ENCODE measurements at places on chromosomes 1 and 21.
A peak's percentile ranks its signal among the peaks of the same experiment; 100 is the strongest.

DNA sequence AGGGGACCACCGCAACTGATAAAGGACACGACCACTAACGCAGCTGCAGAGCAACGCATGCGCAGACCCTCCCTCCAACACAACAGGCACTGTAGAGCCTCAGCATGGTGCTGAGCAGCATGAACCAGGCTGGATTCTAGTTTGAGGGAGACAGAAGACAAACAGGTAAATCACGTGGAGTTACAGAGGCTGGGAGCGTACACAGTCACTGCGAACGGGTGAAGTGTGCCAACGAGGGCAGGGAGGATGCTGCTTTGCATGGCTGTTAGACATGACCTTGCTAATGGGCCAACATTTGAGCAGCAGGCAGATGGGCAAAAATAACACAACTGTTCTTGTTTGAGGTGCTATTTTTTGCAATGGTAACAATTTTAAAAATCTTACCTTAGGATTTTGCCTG, 55.2 kb upstream of the NADK start:
- DNase-seq = no peak

DNA sequence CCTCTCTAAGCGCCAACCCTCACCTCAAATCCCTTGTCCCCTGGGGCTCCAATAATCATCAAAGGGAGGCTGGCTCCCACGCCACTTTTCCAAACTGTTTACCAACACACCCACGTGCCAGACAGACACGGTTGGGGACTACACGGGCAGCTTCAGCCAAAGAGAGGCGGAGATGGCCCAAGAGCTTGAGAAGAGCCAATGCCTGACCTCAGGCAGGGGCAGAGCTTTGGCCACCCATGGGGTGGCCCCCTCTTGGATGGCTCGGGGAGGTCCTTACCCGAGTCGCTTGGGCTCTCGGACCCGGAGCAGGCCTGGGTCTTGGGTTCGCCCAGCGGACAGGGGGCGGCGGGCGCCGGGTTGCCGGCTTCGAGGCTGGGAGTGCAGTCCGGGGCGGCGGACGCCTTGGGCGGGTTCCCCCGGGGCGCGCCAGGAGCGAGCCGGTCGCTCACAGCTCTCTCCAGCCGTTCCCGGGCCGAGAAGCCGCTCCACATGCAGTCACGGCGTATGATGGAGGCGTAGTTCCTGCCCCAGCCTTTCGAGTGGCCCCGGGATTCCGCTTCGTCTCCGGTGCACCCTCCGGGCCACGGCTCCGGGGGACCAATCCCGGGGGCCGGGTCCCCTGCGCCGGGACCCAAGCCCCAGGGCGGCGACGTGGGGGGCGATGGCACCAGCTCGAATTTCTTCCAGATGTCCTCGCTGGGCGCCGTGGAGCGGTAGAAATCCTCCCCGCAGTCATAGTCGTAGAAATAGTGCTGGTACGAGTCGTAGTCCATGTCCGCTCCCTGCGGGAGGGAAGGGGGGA, 854 bp downstream of the MYCL start:
- DNase-seq = no peak

DNA sequence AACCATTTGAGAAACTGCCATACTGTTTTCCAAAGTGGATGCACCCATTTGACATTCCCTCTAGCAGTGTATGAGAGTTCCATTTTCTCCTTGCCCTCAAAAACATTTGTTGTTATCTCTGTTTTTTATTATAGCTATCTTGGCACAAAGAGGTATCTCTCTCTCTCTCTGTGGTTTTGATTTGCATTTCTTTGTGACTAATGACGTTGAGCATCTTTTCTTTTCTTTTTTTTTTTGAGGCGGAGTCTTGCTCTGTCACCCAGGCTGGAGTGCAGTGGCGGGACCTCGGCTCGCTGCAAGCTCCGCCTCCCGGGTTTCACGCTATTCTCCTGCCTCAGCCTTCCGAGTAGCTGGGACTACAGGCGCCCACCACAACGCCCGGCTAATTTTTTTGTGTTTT, 17.4 kb upstream of the ZMYM6 start:
- DNase-seq = no peak

GRCh38 chr1:109347511-109347910, 40.7 kb upstream of the MYBPHL start:
- no peak for DNase-seq

GRCh38 chr21:14313300-14313699, 69.6 kb downstream of the HSPA13 start:
- no peak for DNase-seq

GRCh38 chr1:246114369-246114768, 392.7 kb downstream of the SMYD3 start:
- no peak for DNase-seq

DNA sequence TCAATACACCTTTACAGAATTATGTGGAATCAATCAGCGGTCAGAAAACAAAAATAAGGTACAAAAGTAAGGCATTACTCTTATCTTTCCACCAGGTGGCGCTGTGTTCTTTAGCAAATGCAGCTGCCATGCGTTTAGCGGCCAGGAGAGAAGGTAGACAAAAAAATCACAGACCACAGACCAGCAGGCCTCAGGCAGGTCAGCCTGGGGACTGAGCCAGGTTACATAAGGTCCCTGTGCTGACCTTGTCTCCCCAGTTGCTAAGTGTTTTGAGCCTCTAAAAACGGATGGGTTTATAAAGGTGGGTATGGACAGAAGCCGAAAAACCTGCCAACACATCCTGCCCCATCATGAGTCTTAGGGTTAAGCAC, 2.8 kb downstream of the RGS16 start:
- peak; percentile 55 for DNase-seq

DNA sequence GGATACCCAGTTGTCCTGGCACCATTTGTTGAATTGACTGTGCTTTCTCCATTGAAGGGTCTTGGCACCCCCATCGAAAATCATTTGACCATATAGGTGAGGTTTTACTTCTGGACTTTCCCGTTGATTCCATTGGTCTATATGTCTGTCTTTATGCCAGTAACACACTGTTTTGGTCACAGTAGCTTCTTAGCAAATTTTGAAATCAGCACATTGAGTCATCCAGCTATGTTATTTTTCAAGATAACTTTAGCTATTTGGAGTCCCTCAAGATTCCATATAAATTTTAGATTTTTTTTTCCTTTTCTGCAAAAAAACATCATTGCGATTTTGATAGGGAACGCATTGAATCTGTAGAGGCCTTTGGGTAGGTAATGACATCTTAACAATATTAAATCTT, 235.6 kb downstream of the SMYD3 start:
- DNase-seq = no peak

Data from activated T-cell treated with anti-CD3 and anti-CD28 coated beads for 1 hour (primary cell).